ENCODE measurements at places on chromosomes 3 and 15.

- no peak for DNase-seq
Observed at GRCh38 chr3:18086760-18087159, 338.4 kb downstream of the SATB1 start.

DNA sequence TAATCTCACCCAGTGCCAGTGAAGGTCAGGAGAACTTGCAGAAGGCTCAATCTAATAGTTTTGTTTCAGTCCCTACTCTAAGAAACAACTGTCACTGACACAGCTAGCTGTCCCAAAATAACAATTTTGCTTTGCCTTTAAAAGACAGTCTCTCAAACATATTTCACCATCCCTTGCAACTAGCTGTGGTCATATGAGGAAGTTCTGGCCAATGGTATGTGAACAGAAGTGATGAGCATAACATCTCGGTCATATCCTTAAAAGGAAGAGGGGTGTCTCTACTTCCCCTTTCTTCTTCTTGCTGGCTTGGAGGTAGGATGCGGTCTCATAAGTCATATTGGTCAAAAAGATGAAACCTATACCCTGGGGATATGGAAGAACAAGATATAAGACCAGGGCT is 198.1 kb downstream of the NEK10 start:
- DNase-seq = no peak

GRCh38 chr3:88151358-88151757 is 1.6 kb downstream of the C3orf38 start:
- no peak for DNase-seq

DNA sequence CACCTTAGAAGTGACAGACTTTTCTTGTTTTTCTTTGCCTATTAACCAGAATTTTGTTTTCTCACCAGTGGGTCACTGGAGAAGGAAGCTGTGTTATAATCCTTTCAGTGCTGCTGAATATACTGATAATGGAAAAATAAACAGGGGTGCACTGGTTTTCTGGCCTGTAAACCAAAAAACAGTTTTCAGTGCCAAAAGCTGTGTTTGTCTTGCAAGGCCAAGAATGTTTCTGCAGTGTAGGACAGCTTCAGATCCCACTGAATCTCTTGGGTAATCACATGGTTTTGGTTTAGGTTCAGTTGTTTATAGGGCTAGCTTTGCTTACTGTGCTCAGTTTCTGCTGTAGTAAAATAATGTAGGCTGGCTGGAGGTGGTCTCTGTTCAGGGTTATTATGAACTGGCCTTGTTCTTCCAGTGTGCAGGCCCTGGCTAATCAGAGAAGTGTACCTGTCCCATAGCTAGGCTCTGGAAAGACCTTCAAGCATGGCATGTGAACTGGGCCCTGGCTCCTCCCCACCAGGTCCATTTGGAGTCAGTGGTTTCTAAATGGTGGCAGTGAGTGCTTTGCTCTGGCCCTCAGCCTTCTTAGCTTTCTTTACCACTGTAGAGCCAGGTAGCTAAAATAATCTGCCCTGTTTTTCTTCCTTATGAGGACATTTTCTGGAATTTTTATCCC is 18.7 kb downstream of the PDE8A start:
- no peak for DNase-seq

GRCh38 chr15:63110428-63111026 is 11.1 kb upstream of the LACTB start:
- no peak for DNase-seq

- no peak for DNase-seq
Observed at GRCh38 chr3:27507515-27508266, 23.5 kb upstream of the SLC4A7 start.

DNA sequence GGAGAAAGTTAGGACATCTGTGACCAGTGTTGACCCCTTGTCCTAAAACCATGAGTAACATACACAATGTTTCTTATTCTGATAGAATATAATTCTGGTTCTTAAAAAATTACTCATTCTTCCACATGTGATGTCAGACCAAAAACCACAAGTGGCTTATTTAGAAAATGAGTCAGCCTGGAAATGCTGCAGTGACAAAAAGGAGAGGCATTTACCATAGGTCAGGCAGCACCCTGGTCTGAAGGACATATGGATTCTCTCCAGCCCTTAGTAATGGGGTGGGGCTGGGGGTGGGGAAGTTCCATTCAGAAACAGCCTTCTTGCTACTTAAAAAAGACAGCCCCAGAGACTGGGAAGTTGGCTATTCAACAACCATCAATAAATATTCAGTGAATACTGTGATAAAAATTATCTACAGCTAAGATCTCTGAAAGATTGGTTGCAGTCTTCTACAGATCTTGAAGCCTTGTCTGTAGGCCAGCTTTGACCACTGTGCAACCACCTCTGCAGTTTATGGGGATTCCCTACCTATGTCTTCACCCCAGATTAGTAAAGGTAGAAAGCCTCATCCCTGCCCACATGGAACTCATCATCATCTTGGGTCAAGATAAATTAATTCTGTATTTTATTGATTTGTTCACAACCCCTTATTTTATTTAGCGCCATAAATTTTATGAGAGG is 34.9 kb upstream of the TIMP4 start:
- no peak for DNase-seq

DNA sequence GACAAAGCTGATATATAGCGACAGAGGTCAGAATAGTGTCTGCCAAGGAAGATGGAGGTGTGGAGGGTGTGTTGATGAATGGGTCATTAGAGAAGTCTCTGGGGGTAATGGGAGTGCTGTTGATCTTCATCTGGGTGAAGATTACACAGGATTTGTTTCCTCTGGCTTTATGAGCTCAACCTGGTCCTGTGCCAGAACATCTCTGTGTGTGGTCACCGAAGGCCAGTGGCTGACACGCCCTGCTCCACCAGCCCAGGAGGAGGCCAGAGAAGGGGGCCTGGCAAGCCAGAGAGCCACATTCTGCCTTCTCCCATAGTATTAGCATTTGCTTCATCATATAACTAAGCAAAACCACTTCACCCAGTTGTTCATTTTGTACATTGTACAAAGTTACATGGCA is 121.1 kb downstream of the ZNF621 start:
- no peak for DNase-seq

DNA sequence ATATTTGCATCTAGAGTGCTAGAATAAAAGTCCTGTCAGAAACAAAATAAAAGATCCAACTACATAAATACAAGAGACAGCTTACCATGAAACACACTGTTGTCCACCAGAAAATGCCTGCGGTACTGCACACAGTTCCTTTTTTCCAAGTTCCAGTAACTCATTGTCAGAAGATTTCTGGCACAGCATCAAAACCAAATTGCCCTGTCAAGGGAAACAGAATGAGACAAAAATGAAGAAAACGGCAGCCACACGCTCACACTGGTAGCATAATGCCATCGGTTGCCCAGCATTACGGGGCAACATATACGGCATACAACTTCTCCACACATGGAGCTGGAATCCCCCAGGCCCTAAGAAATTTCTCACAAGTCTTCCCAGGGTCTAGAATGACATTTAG is 40.8 kb downstream of the PLCH1 start:
- DNase-seq = no peak

- DNase-seq = no peak
Observed at GRCh38 chr3:192068464-192069254, 607.7 kb downstream of the PYDC2 start.

- DNase-seq = no peak
Observed at GRCh38 chr3:190036631-190037030, 84.1 kb downstream of the P3H2 start.

GRCh38 chr15:63202861-63203260 is 13.5 kb downstream of the RAB8B start:
- DNase-seq = no peak

DNA sequence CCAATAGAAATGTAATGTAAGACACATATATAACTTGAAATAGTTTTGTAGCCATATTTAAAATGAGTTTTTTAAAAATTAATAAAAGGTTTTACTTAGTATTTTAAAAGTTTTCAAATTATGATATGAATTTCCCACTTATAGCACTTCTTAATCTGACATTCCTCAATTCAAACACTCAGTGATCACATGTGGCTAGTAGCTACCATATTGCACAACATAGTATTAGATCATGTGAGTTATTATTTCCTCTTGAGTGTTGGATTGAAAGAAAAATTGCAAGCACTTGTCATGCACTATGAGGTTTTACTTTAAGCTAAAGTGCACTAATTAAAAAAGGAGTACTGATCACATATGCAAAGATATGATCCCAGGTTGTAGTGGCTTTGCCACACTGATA is 453.4 kb upstream of the ROBO2 start:
- DNase-seq = no peak

DNA sequence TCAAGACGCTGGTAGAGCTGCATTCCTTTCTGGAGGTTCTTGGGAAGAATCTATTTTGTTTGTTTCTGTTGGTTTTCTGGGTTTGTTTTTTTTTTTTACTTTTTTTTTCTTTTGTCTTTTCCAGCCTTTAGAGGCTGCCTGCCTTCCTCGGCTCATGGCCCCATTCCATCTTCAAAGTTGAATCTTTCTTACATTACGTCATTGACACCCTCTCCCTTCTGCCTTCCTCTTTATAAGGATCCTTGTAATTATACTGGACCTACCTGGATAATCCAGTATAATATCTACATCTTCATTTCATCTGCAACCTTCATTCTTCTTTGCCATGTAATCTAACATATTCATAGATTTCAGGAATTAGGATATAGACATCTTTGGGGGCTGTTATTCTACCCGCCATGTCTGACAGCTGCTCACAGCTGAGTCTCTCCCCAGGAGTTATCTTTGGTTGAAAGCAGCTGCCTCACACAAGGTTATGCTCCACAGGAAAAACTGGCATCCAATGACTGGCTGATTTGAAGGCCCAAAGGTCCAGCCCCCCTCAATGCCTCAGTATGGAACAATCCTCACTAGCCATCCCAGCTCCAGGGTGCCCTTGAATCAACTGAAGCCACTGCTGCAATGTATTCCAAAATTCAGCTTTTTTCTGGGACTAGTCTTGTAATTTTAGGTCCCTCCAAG is 38.4 kb upstream of the THBS1 start:
- DNase-seq = no peak

GRCh38 chr15:86649277-86649676 is 569.6 kb downstream of the AGBL1 start:
- no peak for DNase-seq

GRCh38 chr3:23484386-23484785 is 281.3 kb downstream of the UBE2E2 start:
- no peak for DNase-seq

- no peak for DNase-seq
Observed at GRCh38 chr3:54841471-54841870, 86.4 kb downstream of the LRTM1 start.

- DNase-seq = no peak
Observed at GRCh38 chr3:78668302-78668701, 1099.5 kb downstream of the ROBO1 start.

DNA sequence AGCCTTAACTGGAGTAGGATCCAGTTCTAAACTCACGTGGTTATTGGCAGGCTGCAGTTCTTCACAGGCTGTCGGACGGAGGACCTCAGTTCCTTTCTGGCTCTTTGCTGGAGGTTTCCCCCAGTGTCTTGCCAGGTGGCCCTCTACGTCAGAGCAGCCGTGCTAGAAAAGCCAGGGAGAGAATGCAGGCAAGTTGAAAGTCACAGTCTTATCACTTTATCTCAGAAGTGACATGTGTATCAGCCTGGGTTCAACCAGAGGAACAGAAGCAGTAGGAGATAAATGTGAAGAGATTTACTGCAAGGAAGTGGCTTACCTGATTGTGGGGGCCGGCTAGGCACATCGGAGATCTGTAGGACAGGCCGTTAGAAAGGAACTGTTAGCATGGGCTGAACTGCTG is 125.3 kb upstream of the BNIP2 start:
- no peak for DNase-seq

GRCh38 chr3:187594272-187594671 is 75.9 kb downstream of the SST start:
- DNase-seq = no peak

GRCh38 chr3:126389112-126389793 is 5.5 kb upstream of the CFAP100 start:
- peak; percentile 57 for DNase-seq

GRCh38 chr3:9222956-9223639 is 26.3 kb downstream of the SRGAP3 start:
- DNase-seq = no peak

DNA sequence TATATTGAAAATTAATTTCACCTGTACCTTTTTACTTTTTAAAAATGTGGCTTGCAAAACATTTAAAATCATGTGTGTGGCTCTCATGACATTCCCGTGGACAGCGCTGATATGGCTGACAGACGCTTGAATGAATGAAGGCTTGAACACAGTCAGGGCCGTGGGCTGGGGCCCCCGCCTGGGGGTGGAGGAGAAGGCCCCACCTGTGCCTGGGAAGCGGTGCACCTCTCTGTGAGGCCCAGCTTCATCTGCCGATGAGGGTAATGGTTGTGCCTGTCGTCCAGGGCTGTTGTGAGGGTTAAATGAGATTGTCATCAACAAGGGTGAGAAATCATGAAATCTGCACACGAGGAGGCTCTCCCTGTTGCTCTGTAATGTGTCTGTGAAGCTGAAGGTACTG is 85.9 kb upstream of the PRR23E start:
- no peak for DNase-seq

GRCh38 chr3:68919000-68919399 is 13.3 kb downstream of the TAFA4 start:
- no peak for DNase-seq

GRCh38 chr3:74107451-74107850 is 482.7 kb upstream of the PDZRN3 start:
- DNase-seq = no peak

GRCh38 chr3:53044711-53045517 is 959 bp downstream of the SFMBT1 start:
- no peak for DNase-seq

- no peak for DNase-seq
Observed at GRCh38 chr15:37134699-37135131, 34.4 kb upstream of the MEIS2 start.

- no peak for DNase-seq
Observed at GRCh38 chr15:97680606-97681220, 279.8 kb upstream of the ARRDC4 start.

- no peak for DNase-seq
Observed at GRCh38 chr3:121531269-121531668, 14.5 kb downstream of the POLQ start.

GRCh38 chr15:67023517-67024313 is 41.7 kb upstream of the SMAD3 start:
- DNase-seq = no peak

GRCh38 chr3:43105596-43106292 is at the start of gene POMGNT2:
Gene POMGNT2, minus strand, starts transcription at chr3:43106079. Its CDS starts 24,648 bp downstream, at chr3:43081431.
- peak; percentile 59 for DNase-seq

- no peak for DNase-seq
Observed at GRCh38 chr15:80856400-80856799, 77.2 kb downstream of the CEMIP start.

GRCh38 chr3:16871915-16872842 is 12.6 kb upstream of the PLCL2 start:
- DNase-seq = no peak

DNA sequence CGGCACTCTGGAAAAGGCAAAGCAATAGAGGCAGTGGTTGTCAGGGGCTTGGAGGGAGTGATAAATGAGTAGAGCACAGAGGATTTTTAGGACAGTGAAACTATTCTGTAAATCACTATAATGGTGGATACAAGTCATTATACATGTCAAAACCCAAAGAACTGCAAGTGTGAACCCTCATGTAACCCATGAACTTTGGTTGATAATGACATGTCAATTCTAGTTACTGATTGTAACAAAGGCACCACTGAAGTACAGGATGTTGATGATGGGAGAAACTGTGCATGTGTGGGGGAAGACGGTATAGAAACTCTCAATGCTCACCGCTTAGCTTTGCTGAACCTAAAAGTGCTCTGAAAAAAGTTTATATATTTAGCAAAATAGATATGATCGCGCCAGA is 36.0 kb downstream of the BTLA start:
- no peak for DNase-seq
